ENCODE measurements at places on chromosomes 1 and 21.

DNA sequence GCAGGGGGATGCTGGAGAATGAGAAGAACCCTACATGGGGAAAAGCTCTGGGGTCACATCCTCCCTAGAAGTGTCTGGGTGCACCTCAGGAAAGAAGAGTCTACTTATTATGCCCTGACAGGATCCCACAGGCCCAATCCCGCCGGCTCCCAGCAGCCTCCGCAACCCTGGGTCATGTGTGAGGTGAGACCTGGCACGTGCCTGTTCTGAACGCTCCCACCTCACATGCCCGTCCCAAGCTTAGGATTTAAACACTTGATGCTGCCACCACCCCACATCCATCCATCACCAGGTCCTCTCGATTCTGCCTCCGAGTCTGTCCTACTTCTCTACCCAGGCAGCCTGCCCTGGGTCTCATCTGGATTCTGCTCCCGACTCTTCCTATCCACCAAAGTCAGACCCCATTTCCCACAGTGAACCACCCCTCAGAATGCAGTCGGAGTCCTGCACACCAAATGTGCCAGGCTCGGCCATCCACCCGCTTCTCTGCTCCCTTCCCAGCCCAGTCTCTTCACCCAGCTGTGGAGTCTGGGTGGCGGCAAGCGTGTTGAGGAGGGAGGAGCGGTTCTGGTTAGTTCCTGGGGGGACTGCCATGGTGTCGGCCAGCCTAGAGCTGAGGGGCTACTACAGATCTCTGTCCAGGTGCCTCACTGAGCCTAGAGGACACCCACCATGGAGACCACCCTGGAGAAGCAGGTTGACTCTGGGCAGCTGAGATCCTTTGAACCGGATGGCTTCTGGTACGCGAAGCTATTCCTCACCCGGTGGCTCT lies 23.9 kb downstream of the SLC2A1 start:
- no peak for DNase-seq

DNA sequence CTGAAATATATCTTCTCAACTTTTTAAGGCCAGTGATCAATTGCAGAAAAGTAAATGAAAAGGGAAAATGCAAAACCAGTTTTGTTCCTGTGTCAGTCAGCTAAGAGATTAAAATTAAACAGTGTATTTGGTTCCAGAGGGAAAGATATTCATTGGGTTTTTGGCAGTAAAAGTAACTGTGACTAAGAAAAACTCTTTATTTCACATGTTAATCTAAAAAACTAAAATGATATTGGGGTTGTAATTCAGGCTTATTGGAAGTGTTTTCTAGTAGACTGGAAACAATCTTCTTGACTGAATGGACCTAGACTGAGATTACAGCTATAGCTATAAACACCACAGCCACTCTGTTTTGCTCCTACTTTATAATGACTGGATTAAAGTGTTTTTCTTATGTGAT lies 413.9 kb downstream of the ADGRL2 start:
- DNase-seq, result no peak

GRCh38 chr1:218259800-218260199 lies 25.3 kb upstream of the RRP15 start:
- DNase-seq, result no peak

DNA sequence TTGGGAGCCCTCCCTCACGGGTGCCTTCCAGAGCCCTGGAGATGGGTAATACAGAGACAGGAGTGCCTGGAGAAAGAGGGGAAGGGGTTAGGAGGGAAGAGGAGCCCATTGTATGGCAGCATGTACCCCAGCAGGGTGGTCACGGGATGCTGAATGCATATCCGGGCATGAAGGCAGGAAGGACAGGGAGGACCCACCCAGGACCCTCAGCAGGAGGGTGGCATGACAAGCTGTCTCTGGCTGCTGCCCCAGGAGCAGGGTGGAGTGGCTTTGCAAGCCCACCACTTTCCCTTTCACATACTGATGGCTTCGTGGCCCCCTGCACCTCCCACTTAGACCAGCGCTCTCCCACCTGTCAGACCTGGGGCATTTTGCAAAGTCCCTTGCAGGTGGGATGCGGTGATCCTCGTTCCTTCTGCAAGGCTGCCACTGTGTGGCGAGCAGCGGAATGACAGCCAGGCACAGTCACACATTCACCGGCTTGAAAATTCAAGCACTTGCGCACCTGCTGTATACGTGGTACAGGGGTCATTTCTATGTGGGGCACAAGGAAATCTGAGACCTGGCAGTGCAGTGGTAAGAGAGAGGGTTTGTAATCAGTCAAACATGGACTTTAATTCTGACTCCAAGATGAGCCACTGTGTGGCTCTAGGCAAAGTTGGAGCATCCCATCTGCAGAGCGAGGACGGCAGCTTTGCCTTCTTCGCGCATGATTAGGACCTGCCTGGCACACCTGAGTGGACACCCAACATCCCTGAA lies 53.2 kb upstream of the TMEM51 start:
- no peak for DNase-seq

- DNase-seq, result peak; percentile 47
Measured at GRCh38 chr1:40774266-40774998, 9.2 kb upstream of the KCNQ4 start.

DNA sequence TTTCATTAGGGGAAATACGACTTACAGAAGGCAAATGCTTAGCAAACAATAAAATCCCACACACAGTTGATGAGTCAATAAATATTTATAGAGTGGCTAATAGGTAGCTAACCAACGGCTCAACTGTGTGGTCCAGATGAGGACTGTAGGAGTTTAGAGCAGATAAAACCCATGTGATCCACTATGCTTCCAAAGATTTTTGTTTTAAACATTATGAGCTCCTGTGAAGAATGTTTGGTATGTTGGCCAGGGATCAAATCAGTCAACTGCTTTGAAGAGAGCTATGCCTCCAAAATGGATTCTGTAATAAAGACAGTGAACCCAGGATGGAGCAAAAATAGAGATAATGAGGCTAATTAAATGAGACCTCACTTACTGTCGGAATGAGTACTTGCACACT lies 72.3 kb upstream of the COL11A1 start:
- no peak for DNase-seq

GRCh38 chr1:47774986-47775834 lies 222.0 kb downstream of the TRABD2B start:
- no peak for DNase-seq
